ENCODE measurements at places on chromosomes 12 and 14.
A peak's percentile ranks its signal among the peaks of the same experiment; 100 is the strongest.

- no peak for DNase-seq
Observed at GRCh38 chr12:72543777-72544467, 271.8 kb downstream of the TRHDE start.

DNA sequence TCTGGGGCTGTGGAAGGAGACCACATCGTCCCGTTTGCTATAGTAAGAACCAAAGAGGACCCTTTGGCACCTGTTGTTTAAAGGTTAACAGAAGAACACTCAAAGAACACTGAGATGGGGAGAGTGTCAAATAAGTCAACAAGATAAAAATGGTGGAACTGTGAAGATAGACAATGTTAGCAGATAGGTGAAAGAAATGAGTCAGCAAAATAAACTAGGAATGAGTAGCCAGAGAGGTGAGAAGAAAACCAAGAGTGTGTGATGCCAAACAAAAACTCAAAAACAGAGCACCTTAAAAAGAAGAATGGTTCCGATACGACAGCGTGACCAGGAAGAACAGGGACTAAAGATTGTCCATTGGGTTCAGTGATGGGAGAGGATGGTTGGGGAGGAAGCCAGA lies 74.7 kb upstream of the PIWIL1 start:
- DNase-seq, result no peak

DNA sequence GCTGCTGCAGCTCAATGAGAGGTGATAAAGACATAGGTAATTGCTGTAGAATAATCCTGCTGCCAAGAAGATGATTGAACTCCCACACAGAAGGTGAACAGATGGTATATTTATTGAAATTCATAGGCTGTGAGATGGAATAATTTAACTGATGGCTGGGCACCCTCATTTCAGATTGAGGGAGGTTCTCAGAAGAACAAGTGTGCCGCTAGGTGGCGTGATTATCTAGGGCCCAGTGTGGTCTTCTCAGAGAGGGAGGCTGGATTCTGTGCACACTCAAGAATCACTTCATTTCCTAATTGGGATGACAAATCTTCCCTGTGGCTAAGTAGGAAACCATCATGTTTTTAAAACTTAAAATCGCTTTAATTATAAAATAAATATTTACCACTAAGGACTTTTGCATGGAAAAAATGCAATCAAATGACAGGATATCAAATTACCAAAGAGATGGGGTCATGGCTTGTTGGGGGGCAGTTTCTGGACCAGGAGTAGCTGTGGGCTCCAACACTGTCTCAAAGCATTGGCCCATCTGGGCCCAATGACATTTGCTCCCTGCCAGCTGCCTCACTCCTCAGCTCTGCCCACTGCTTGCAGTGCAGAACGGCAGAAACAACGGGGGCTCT lies 132.3 kb downstream of the SNAPC1 start:
- DNase-seq, result peak; percentile 24

GRCh38 chr12:83939718-83940117 lies 972.9 kb downstream of the SLC6A15 start:
- no peak for DNase-seq

DNA sequence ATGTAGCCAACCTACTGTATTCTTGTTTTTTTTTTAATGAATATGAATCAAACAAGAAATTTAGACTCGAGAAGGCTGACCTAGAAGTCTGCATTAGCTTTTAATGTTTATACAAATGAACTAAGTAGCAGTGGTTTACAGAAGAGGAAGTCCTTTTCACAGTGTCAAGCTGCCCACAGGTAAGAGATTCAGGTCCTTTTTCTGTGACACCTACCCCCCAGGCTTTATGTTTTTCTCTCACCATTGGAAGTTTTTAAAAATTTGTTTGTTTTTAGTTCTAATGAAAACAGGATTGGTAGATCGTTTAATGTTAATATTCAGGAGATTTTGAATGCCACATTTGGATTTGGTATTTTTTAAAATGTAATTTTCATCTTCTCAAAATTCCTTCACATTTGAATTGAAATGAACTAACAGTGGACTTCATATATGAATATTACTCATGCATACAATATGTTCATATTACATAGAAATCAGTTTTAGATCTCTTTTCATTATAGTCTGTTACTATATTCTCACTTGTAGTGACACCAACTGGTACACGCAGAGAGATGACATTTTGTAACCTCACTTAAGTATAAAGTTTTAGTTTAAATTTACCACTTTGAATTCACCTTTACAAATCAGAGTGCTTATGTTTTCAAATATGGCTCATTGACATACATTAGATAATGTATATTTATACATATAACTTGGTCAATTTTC lies 29.7 kb downstream of the ATF7IP start:
- DNase-seq, result no peak

GRCh38 chr12:110117956-110118685 lies 6.0 kb upstream of the IFT81 start:
- no peak for DNase-seq

DNA sequence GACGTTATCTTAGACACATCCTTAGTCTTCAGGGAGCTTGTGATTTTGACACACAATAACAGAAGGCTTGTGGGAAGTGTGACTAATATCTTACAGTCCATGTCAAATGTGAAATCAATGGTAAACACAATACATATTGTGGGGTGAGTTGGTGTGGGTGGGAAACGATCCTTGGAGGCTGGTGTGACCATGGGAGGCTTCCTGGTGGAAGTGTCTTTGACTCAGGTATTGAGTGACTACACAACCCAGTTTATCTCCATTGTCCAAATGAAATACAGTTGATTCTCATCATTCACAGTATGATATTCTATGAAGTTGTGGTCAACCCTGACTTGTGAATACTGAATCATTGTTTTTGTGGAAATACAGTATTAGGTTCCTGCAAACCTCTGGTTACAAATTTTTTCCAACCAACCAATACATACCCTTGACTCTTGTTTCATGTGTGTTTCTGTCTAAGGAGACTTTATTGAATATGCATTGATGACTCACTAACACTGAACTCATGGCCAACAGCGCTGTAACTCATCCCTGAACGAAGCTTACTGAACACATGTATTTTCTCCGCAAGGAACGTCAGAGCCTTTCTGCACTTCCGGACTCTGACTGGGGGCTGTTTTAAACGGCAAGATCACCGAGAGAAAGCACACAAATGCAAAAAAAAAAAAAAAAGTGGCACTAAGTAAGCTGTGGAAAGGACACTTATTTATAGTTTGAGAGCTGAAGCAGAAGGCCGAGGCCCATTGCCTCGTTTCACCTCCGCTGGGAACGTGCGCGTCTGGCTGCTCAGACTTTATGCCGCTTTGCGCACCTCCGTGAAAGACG lies 59.0 kb downstream of the CLMN start:
- no peak for DNase-seq

DNA sequence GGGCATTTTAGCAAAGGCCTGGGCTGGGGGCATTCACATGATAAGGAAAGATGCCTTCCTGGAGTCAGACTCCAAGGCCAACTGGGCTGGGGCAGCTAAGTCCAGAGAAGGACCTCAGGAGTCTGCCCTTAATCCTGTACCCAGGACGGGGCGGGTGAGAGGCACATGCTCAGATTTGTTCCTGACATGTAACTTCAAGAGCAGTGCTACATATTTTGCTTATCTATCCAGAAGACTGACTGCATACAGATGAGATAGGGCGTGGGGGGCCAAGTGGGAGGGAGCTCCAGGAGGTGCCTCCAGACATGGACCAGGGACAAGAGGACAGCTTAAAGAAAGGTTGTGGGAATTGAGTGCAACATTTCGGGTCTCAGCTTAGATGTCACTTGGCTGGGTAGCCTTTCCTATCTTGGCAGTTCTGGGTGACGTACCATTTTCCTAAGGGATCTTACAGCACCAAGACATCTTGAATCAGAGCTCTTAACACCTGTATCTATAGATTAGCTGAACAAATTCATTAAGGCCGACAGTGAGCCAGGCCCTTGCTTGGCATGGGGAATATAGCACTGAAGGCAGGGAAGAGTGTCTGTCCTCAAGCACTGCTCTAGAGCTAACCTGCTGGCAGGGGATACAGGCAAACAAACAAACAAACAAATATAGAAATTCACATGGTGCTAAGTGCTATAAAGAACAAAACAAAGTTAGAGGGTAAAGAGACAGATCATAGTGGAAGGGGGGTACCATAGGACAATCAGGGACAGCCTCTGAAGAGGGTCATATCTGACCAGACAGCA lies 61.2 kb downstream of the PTPN21 start:
- DNase-seq, result no peak

GRCh38 chr14:62031504-62031903 lies 269.3 kb downstream of the SNAPC1 start:
- DNase-seq, result no peak

- no peak for DNase-seq
Observed at GRCh38 chr14:56805992-56806727, 4.1 kb downstream of the OTX2 start.

GRCh38 chr12:100345020-100345767 lies 11.7 kb upstream of the SLC17A8 start:
- DNase-seq, result no peak

- no peak for DNase-seq
Observed at GRCh38 chr12:53048033-53048779, 1.7 kb upstream of the TNS2 start.

DNA sequence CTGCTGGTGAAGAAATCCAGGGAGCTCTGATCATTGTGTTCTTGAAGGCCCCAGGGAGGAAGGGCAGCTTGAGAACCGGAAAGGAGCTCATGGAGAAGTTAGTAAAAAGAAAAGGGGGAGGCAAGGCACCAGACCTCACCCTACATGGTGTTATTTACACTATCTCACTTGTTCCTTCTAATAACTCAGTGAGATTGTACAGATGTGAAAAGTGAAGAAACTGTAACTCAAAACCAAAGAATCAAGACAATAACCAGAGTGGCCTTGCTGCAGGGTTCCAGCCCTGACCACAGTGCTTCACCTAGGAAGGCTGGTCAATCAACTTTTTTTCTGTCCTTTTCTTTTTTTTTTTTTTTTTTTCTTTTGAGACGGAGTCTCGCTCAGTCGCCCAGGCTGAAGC lies 353.6 kb downstream of the TMTC2 start:
- no peak for DNase-seq

GRCh38 chr14:54866588-54866987 lies 36.0 kb downstream of the GCH1 start:
- no peak for DNase-seq
